ENCODE measurements at places on chromosomes 1 and 21.

GRCh38 chr1:46677339-46677738, 5.7 kb downstream of the TEX38 start:
- no peak for DNase-seq

- DNase-seq, result no peak
These were observed 70.7 kb downstream of the EVA1C start for GRCh38 chr21:32483293-32483595.

DNA sequence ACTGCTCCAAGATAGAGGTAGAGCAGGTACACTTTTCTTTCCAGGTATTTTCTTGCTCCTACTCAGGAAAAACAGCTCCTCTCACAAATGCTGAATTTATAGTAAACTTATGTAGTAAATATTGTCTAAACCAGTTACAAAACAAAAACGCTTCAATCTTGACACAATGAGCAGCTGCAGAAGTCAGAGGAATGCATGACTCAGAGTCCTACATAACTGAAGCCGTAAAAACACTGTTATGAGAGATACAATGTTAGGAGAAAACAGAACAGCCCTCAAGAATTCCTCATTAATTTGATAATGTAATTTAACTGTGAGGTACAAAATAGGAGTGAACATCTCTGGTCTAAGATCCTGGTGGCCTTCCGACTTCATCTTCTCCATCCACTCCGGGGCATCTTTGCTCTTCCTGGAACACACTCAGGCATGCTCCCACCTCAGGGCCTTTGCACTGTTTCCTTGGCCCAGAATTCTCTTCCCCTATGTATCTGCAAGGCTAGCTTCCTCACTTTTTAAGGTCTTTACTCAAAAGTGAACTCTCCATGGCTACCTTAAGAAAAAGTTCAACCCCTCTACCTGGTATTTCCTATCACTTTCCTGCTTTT, 138.5 kb downstream of the SLC45A1 start:
- no peak for DNase-seq

GRCh38 chr21:39694750-39695149, 50.2 kb upstream of the IGSF5 start:
- no peak for DNase-seq

DNA sequence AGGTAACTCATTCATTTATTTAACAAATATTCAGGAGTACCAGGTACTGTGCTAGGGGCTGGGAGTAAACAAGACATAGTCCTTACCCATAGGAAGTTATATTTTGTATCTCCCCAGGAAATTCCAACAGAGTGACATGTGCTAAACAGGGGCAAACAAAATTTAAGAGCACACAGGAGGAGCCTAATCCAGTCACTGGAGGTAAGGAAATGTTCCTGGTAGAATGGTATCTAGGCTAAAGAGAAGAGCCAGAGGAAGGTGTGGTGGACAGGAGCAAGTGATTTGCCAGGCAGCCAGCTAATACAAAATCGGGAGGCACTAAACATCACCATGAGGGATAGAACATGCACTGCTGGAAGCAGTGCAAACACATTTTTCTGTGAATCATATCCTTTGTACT, 10.4 kb downstream of the TEX38 start:
- no peak for DNase-seq
